Glutamatergic neuron (in vitro differentiated cells): ENCODE measurements at places on chromosomes 1 and 21. TPM values are rescaled to one million over a fixed set of nuclear protein-coding genes. Genes with fewer than 3 reads are reported as not detected.

- no peak for DNase-seq
- H3K4me3 ChIP-seq, result no peak overlapping the region
- no peaks in the 10 kb centered on the region for H3K36me3 ChIP-seq
- H3K27ac ChIP-seq, result no peak overlapping the region
- no peaks in the 10 kb centered on the region for H3K4me1 ChIP-seq
Observed at GRCh38 chr21:26366781-26367180, 196.2 kb upstream of the APP start.

DNA sequence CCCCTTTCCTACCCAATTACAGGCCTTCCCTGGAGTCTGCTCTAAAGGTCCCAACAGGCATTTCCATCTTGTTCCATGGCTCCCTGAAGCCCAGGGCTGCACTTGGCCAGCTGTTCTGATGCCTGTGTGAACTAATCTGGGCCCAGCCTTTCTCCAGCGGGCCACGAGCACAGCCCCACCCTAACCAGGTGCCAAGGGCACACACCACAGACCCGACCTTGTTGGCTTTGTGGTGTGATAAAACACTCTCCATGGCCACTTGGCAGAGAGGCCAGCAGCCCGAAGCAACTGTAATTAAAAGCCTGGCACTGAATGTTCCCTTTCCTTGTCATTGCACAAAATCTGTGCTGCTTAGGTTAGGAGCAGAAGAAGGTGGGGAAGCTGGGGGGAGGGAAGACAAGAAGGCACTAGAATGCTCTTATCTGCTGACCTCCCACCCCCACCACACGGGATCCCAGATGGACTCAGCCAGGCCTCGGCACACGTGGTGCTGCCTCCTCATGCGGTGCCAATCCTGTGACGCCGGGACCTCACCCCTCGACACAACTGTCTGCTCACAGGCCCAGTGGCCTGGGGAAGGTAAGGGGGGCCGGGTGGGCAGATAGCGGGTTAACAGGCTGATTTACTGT, 9.9 kb downstream of the HCRTR1 start:
- DNase-seq, result no peak
- peak overlapping the region; percentile 67 for H3K4me3 ChIP-seq
- H3K4me1 ChIP-seq, result peaks cover 23% of the 10 kb centered on the region

GRCh38 chr1:57063406-57064125, 97.8 kb upstream of the C8B start:
- DNase-seq, result no peak
- H3K27me3 ChIP-seq, result peaks cover 2% of the 10 kb centered on the region
- no peaks in the 10 kb centered on the region for H3K36me3 ChIP-seq
- H3K4me3 ChIP-seq, result no peak overlapping the region
- H3K27ac ChIP-seq, result no peak overlapping the region
- no peaks in the 10 kb centered on the region for H3K4me1 ChIP-seq

- no peak overlapping the region for H3K4me3 ChIP-seq
- H3K27me3 ChIP-seq, result peaks cover 6% of the 10 kb centered on the region
- peaks cover 6% of the 10 kb centered on the region for H3K4me1 ChIP-seq
- DNase-seq, result peak; percentile 4
- H3K36me3 ChIP-seq, result peaks cover 4% of the 10 kb centered on the region
Observed at GRCh38 chr21:45385549-45386050, 19.4 kb upstream of the COL18A1 start.

GRCh38 chr1:229856009-229856650, 210.9 kb upstream of the GALNT2 start:
- no peak overlapping the region for H3K27ac ChIP-seq
- H3K27me3 ChIP-seq, result peaks cover 2% of the 10 kb centered on the region
- peak; percentile 36 for DNase-seq
- no peak overlapping the region for H3K4me3 ChIP-seq

PLPP3 gene
- 11.7 TPM for total RNA-seq
